ENCODE measurements at places on chromosomes 16 and 17. TPM values are rescaled to one million over a fixed set of nuclear protein-coding genes. Genes with fewer than 3 reads are reported as not detected.
A peak's percentile ranks its signal among the peaks of the same experiment; 100 is the strongest.

- no peaks in the 10 kb centered on the region for H3K27me3 ChIP-seq
- no peak overlapping the region for H3K27ac ChIP-seq
- no peaks in the 10 kb centered on the region for H3K36me3 ChIP-seq
- no peaks in the 10 kb centered on the region for H3K4me1 ChIP-seq
These were observed 205.2 kb downstream of the RAB11FIP4 start for GRCh38 chr17:31596382-31597323.

- H3K4me3 ChIP-seq = no peak overlapping the region
- no peaks in the 10 kb centered on the region for H3K36me3 ChIP-seq
- H3K27ac ChIP-seq = no peak overlapping the region
These were observed 27.4 kb upstream of the GSE1 start for GRCh38 chr16:85585711-85586110.

GRCh38 chr17:64103391-64104364 is 26.3 kb downstream of the ERN1 start:
- H3K4me3 ChIP-seq = no peak overlapping the region
- H3K36me3 ChIP-seq = peaks cover 6% of the 10 kb centered on the region
- no peaks in the 10 kb centered on the region for H3K27me3 ChIP-seq
- H3K4me1 ChIP-seq = peaks cover 57% of the 10 kb centered on the region
- peak overlapping the region; percentile 12 for H3K27ac ChIP-seq
- no peak for DNase-seq

The KRTAP2-2 gene
- not detected for total RNA-seq

The TP53TG3C gene
- not detected for total RNA-seq

GRCh38 chr17:8836821-8837562 is 30.5 kb downstream of the PIK3R6 start:
- H3K4me1 ChIP-seq = no peaks in the 10 kb centered on the region
- no peak for DNase-seq
- no peak overlapping the region for H3K4me3 ChIP-seq
- H3K27me3 ChIP-seq = no peaks in the 10 kb centered on the region

GRCh38 chr16:8673611-8674412 is 605 bp upstream of the ABAT start:
- no peak overlapping the region for H3K27ac ChIP-seq
- H3K4me3 ChIP-seq = peak overlapping the region; percentile 78
- H3K27me3 ChIP-seq = no peaks in the 10 kb centered on the region
- H3K4me1 ChIP-seq = peaks cover 14% of the 10 kb centered on the region
- no peak for DNase-seq

All from activated CD8-positive, alpha-beta T cell treated with anti-CD3 and anti-CD28 coated beads for 36 hours (primary cell).